ENCODE measurements at places on chromosomes 13 and 19. TPM values are rescaled to one million over a fixed set of nuclear protein-coding genes. Genes with fewer than 3 reads are reported as not detected.

CYP4F22 gene
- not detected for total RNA-seq

ZNF69 gene
- 19.8 TPM for total RNA-seq

GPR4 gene
- total RNA-seq: 0.30 TPM

ZAR1L gene
- total RNA-seq: not detected

PGLYRP1 gene
- not detected for total RNA-seq

TMEM255B gene
- total RNA-seq: 1.4 TPM

RGS9BP gene
- total RNA-seq: 0.50 TPM

ZNF254 gene
- total RNA-seq: 63.0 TPM

CCNA1 gene
- 6.2 TPM for total RNA-seq

MBD3L3 gene
- total RNA-seq: not detected

SHISA7 gene
- 4.0 TPM for total RNA-seq

LGALS7B gene
- total RNA-seq: 1.9 TPM

GTF2F2 gene
- total RNA-seq: 24.7 TPM

- DNase-seq: no peak
These were observed 44.3 kb downstream of the SLC7A1 start for GRCh38 chr13:29551214-29551613.

DNA sequence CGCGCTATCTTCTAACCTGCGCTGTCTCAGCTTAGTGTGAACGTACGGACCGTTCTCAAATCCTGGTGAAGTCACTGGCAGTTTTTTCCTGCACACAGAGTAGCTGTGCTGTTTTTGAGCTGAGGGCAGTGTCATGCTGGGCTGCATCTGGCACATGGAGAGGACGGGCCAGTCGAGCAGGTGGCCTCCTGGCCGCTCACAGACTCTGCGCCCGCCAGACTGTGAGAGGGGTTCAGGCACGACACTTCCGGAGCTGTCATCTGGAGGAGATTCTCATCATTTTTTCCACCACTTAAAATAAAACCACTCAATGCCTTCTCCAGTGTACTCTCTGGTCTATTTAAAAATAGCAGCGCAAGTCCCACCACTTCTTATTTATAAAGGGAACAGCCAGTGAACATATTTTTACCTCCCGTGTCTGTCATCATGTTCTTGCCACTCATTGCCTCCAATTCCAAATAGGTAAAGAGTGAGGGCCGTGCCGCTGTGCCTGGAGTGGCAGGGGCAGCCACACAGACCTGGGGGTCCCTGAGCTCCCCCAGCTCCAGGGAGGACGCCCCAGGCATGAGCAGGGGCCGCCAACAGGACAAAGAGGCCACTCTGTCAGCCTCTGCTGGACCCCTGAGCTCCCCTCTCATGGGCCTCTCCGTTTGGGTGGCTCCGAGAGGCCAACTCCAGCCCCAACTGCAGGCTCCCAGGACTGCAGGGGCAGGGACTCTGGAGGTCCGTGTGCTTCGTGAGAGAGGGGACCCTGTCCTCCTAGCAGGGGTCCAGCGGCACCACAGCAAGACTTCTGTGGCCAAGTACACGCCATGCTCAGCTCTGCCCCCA, 36.9 kb upstream of the GRTP1 start:
- no peak for DNase-seq

GRCh38 chr13:22193070-22193469, 522.2 kb downstream of the FGF9 start:
- DNase-seq: no peak

- no peak for DNase-seq
These were observed 95.2 kb downstream of the PCCA start for GRCh38 chr13:100184095-100184494.

- DNase-seq: no peak
These were observed 15.3 kb downstream of the ZNF486 start for GRCh38 chr19:20182222-20182785.

GRCh38 chr19:17079710-17080439, 4.3 kb downstream of the MYO9B start:
- DNase-seq: no peak

- no peak for DNase-seq
These were observed 2.3 kb upstream of the TPM4 start for GRCh38 chr19:16073988-16074387.

DNA sequence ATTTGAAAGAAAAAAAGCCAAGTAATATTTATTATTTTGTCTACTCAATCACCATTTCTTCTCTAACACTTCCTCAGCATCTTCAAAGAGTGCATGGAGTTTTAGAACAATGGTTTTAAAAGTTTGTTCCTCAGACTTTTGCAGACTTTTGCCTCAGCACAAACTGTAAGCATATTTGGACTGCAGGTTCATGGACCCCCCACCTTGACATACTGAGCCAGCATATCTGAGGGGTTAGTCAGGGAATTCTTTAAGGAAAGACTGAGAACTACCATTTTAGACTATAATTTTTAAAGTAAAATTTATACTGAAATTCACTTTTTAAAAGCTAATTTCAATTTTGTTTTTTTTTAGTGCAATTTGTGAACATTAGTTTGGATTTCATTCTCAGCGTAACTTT, 1676.8 kb upstream of the PCDH20 start:
- DNase-seq: no peak
